ENCODE measurements at places on chromosomes 2 and 18.

GRCh38 chr2:223901854-223902253 lies 43.3 kb downstream of the WDFY1 start:
- no peak for DNase-seq

DNA sequence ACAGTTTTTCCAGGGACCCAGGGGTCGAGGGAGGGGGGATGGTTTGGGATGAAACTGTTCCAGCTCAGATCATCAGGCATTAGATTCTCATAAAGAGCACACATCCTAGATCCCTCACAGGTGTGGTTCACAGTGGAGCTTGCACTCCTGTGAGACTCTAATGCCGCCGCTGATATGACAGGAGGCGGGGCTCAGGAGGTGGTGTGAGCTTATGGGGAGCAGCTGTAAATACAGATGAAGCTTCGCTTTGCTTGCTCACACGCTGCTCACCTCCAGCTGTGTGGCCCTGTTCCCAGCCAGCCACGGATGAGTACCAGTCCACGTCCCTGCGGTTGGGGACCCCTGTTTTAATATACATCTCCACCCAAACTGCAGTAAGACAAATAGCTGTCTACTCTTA lies 204.2 kb downstream of the AGAP1 start:
- DNase-seq: no peak

DNA sequence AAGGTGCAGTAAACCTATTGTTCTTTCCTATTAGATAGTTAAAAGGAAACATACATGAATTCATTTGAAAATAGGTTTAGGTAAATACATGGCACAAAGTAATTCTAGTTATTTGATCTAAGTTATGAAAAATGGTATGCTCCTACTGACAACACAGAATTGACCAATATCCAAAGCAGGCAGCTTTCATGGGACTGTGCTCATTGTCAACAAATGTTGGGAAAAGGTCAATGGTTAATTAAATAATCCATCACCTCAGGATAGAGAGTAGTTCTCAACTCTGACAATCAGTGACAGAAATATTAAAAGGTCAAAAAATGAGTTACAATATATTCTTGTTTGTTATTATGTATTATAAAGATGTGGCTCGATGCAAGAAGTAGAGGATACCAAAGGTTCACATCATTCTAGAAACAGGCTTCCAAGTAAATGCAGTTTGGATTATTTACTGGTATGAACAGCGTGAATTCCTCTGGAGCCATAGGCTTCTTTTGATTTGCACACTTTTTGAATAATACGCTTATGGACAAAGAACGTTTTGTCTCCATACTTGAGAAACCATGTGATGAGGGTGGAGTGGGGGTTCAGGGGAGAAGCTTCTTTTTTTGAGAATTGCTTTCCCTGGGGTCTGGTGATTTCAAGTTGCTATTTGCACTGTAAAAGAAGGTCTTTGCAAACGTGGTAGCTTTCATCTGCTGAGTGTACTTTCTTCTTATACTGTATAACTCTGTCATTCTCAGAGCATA lies 422.0 kb upstream of the ZEB2 start:
- no peak for DNase-seq

- no peak for DNase-seq
Measured at GRCh38 chr2:99216096-99216495, 35.1 kb downstream of the MRPL30 start.

- DNase-seq: no peak
Measured at GRCh38 chr2:198385326-198385725, 580.9 kb downstream of the PLCL1 start.

GRCh38 chr2:235262750-235263149 lies 231.1 kb upstream of the AGAP1 start:
- DNase-seq: peak; percentile 23

GRCh38 chr2:171104379-171104778 lies 56.3 kb downstream of the TLK1 start:
- no peak for DNase-seq

DNA sequence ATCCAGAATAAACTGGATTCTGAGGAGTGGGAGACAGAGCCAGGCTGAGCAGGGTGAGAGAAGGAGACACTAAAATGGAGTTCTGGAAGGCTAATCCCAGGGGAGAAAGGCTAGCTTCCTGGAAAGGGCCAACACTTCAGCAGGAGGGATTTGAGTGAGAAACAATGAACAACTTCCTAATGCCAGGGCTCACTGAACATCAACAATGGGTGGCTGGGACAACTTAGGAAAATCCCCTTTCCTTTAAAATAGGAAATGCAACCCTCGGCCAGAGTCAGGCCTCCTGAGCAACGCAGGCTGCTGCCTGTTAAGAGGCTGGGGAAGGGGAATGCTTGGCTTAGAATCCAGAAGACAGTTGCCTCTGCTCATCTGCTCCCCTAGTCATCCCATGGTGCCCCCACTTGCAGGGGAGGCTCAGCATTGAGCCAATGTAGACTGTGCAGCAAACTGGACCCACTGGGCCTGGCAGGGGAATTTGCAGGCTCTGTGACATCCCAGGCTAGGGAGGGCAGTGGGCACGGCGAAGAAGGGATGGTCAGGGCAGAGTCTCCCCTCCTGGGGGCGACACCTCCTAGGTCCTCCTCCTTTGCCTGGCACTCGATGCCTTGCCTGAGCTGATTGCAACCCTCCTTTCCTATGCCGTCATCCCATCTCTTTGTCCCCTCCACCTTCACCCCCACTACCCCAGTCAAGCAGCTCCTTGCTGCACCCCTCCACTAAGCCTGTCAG lies 182.5 kb downstream of the TNS1 start:
- DNase-seq: no peak

DNA sequence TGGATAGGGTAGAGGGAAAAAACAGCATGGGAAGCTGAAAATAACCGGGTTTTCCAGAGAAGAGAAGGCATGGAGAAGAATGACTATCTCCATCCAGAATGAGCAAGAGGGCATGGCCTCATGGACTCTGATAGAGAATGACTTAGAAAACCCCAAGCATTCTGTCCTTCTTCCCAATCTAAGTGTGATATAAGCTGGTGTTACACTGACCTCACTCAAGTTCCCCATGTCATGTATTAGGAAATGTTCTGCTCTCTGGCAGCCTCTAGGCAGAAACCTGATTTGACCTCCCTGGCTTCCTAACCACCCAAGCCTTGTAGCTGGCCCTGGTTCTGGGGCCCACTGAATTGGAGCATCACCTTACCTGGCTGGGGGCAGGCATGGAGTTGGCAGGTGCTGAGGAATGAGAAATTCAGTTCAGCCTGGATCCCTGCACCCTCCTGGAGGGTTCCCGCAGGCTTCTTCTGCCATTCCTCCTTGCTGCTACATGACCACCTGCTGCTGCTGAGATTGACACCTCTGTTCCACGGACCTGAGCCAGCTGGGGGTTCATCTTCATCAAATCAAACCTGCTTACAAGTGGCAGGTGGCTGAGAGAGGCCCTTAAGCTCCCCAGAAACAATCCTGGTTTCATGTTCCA lies 5.2 kb upstream of the SIGLEC15 start:
- DNase-seq: no peak

GRCh38 chr2:237344942-237345341 lies 69.0 kb downstream of the COL6A3 start:
- DNase-seq: peak; percentile 44

GRCh38 chr2:168719446-168719845 lies 83.0 kb upstream of the NOSTRIN start:
- DNase-seq: no peak

GRCh38 chr2:238286987-238287736 lies 1.2 kb downstream of the PER2 start:
- peak; percentile 10 for DNase-seq

DNA sequence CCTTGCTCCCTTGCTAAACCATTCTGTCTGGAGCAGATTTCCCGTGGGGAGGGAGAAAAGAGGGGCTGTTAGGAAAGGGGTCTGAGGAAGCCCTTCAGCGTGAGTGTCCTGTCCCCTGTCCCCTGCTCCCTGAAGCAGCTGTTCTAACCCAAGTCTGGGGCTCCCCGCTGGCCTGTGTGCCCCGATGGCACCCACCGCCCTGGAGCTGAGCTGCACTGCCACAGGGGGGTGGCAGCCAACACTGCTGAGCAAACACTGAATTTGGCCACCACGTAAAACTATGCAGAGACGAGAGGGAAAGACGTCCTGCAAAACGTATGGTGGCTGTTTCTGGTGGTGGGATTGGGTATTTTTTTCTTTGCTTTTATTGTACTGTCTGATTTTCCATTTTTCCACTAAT lies 17.9 kb downstream of the KCNG2 start:
- DNase-seq: no peak

DNA sequence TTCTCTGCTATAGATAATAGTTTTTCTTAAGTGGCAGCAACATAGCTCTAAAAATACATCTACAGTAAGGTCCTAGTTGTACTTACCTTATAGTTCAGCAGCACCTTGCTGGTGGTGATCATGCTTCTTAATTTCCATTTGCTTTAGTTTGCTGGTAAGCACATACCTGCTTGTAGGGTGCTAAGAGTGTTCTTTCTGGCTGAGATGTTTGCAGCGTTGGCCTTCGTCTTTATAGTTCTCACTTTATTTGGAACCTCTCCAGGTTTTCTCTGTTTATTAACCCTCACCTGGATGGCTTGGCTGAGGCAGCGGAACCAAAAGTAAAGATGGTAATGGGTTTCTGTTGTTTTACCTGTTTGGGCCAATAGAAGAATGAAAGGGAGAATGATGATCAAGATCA lies 123.6 kb upstream of the EFEMP1 start:
- no peak for DNase-seq

DNA sequence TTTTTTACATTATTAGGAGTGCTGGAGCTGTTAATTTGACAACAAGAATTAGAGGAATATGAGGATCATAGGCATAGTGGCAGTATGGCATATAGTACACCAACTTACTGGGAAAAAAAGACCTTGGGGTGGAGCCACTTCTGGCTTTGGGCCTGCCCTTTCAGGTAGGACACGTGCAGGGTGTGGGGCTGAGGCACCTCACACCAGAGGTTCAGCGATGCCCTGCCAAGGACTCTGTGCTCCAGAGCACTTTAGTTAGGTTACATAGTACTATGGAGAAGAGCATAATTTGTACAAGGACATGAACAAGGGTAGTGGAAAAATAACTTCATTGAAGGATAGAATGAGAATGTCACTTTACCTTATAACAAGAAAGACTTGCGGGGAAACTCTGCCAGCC lies 77.1 kb upstream of the CD302 start:
- DNase-seq: no peak

DNA sequence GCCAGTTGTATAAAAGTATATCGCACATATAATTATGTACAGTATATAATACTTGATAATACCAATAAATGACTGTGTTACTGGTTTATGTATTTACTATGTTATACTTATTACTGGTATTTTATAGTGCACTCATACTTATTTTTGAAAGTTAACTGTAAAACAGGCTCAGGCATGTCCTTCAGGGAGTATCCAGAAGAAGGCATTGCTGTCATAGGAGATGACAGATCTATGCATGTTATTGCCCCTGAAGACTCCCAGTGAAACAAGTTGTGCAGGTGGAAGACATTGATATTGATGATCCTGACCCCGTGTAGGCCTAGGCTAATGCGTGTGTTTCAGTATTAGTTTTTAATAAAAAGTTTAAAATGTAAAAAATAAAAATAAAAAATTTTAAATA lies 20.3 kb upstream of the ASXL3 start:
- no peak for DNase-seq

- DNase-seq: no peak
Measured at GRCh38 chr18:8391068-8391467, 218.2 kb upstream of the RAB12 start.

DNA sequence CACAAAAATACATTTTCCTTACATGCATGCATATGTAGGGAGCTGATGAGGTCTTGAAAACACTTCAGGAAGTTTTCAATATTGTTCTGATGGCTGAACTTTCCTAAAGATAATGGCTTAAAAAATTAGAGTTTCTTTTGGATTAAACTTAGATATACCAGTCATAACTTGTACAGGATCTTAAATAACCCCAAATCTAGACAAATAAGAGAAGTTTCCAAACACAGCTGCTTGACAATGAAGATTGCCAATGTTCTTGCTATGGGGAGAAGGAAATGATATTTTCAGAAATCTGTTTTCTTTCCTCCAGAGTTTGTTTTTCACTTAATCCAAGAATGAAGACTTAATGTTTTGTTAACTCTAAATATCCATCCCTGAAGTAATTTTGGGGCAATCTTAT lies 54.6 kb upstream of the SPTBN1 start:
- no peak for DNase-seq

- DNase-seq: peak; percentile 75
Measured at GRCh38 chr18:703213-703967, 9.0 kb downstream of the ENOSF1 start.

DNA sequence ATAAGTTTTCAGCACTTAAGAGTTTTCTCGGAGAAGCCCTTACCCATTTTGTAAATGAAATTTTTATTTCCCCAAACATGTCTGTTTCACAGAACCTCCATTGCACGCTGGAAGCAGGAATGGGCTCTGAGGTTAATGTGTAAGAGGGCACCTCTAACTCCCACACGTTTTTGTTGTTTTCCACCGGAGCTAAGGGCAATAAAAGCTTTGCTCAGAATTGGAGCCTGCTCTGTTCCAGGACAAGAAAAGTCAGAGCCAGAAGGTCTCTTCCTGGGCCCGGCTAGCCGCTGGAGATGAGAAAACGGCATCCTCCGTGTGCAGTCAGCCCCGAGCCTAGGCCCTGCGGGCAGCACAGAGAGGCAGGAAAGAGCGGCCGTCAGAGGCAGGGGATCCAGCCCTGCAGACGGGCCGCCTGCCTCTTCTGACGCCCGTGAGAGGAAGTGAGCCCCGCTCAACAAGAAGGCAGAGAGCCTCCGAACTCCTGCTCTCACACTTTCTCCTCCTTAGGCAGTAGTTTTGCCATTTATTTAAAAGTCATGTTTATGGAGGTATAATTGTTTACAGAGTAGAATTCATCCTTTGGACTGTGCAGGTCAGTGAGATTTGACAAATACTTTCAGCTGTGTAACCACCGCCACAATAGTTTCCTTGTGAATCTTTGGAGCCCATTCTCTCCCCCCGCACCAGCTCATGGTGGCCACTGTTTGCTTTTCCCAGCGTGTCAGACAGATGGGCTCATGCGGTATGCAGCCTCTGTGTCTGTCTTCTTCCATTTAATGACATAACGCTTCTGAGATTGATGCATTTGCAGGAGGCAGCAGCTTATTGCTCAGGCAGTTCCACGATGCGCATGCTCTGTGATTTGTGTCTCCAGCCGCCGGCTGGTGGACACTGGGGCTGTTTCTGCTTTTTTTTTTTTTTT lies 117.3 kb downstream of the GALR1 start:
- peak; percentile 71 for DNase-seq

GRCh38 chr2:191115804-191116203 lies 35.0 kb downstream of the STAT4 start:
- peak; percentile 33 for DNase-seq

GRCh38 chr2:180607514-180608049 lies 372.8 kb upstream of the UBE2E3 start:
- DNase-seq: no peak

DNA sequence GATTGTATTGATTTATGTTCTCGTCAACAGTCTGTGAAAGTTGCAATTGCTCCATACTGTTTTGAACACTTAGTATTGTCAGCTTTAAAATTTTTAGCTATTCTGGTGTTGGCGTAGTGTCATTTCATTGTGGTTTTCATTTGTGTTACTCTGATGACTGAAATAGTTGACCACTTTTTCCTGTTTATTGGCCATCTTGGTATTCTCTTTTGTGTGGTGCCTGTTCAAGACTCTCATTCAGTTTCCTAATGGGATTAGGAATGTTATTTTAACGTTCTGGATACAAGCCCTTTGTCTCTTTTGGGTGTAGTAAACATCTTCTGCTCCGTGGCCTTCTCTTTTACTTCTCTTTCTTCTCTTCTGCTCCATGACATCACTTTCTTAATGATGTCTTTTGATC lies 82.7 kb upstream of the SMAD2 start:
- no peak for DNase-seq

Data from astrocyte of the spinal cord (primary cell).